ENCODE measurements at places on chromosomes 13 and 19.

DNA sequence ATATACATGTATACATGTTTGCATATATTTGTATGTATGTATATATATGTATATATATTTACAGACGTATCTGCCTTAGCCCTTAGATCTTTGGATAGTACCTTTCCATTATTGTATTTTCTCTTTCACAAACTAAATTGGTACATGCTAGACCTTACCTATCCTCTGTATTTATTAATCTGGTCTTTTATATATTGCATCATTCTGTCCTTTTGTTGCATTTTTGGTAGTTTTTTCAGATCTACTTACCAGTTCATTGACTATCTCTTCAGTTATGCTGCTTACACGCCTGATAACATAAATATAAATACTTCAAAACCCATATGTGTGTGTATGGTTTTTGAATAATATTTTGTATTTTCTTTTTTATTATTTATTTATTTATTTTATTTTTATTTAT, 11.7 kb downstream of the ZNF613 start:
- no peak for DNase-seq

DNA sequence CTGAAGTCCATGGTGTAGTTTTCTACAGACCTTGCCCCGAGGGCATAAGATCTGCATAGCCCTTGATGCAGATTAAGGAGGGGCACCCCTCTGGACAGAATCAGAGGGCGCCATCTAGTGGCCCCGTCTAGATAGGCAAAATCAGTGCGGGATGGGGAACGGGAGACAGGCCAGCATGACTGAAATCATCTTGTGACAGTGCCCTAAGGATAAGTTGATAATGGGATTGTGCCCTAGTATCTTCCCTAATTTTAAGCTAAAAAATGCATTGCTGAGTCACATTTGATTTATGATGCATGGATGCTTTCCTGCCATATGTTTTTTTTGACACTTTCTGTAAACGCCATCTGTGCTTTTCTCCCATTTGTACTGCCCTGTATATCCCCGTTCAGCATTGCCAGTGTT, 19.0 kb upstream of the GPI start:
- no peak for DNase-seq

GRCh38 chr19:47631681-47632446, 22.9 kb downstream of the BICRA start:
- DNase-seq = no peak

DNA sequence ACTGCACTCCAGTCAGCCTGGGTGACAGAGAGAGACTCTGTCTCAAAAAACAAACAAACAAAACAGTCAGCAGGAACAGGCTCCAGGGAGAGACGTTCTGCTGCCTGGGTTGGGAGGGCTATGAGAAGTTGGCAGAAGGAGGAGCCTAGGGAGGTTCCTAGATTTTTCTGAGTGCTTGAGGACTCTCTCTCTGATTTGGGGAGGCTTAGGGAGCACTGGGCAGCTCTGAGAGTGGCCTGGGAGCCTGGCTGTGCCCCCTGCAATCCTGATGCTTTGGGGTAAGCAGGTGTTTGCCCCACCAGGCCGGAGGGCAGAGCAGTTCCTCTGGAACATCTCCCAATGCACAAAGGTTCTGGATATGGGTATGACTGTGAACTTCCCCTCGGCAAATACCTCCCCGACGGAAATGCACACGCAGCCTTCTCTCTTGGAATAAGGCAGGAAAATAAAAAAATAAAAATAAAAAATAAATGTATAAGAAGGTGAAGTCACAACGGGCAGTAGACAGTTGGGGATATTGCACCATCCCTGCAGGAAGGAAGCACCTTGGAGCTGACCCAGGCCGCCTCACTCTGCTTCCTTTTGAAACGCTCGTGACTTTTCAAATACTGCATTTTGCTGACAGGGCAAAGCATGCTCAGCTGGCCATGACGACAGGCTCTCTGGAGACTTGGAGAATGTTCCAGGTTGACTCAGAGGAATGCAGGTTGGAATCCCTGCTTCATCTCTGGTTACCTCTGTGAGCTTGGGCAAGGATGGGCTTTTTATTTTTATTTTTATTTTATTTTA, 26.5 kb upstream of the HOMER3 start:
- no peak for DNase-seq

DNA sequence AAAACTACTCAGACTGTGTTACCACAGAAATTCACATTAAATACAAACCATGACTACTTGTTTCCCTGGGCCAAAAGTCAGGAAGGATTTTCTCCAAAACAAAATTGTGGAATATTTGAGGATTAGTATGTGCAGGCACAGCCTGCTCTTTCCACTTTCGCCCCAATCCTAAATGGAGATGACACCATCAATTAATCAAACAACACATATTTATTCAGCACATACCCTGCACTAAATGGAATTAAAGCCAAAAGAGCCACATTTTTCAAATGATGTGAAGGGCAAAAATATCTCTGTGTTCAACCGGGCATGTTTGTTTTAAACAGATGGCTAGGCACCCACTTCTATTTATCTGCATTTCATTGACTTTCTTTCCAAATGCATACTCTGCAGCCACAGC, 523.1 kb downstream of the DCT start:
- DNase-seq = no peak

DNA sequence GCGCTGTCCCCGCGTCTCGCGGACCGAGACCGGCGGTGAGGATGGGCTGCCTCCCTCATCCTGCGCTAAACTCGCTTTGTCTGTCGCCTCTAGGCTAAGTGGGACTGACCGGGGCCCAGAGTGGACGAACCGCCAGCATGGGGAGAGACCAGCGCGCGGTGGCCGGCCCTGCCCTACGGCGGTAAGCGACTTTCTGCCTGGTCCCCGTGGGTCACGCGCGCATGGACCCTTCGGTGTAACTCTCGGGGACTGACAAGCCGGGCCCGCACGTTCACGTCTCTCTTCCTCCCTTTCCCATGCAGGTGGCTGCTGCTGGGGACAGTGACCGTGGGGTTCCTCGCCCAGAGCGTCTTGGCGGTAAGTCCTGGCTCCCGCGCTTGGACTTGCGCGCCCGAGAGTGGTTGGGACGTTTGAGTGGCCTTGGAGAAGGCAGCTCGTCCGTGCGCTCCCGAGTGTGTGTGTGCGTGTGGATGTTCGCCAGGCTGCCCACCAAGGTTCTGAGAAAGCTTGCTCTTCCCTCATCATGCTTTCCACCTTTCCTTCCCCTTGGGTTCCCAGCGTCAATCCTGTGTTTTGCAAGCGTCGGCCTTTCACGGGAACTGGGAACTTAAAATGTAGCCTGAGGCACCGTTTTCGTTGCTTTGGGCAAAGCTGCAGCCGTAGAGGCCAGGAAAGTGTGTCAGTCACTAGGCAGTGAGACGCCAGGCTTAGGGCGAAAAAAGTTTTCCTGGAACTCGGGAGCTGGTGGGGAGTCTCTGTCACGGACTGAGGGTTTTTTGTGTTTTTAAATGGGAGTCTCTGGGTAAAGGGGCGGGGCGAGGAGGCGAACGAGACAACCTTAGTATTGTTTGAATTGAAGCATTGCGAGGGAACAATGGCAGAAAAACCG, 927 bp downstream of the COL4A2 start:
- DNase-seq = no peak

DNA sequence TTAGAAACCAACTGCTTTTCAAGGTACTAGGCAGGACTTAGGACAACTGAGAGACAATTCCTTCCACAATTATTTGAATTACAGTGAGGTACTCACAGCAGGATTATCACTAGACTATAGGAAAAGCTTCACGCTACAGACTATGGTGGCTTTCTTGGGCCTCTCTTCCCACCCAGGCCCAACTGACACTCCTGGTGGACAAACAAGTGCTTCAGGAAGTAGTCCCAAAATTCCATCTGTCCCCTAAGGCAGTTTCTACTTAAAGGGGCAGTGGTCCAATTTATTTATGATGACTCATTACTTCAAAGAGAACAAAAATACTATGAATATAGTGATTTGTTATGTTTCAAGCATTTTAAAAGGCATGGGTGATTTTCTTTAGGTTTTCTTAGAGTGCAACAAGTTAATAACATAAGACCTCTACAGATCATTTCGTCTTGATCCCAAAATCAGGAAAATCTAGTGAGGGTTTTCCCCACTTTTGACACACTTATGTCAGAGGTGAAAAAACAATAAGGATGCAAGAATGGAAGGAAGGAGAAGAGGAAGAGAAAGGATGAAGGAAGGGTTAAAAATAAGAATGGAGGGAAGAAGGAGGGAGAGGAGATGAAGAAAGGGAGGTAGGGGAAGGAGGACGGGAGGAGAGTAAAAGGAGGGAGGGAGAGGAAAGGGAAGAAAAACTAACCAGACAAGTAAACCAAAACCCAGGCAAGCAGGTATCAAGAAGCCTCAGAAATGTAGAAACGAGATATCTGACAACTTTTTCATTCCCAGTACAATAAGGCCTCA, 100.7 kb downstream of the SERP2 start:
- no peak for DNase-seq

GRCh38 chr19:9037400-9038062, 27.3 kb upstream of the MUC16 start:
- no peak for DNase-seq

DNA sequence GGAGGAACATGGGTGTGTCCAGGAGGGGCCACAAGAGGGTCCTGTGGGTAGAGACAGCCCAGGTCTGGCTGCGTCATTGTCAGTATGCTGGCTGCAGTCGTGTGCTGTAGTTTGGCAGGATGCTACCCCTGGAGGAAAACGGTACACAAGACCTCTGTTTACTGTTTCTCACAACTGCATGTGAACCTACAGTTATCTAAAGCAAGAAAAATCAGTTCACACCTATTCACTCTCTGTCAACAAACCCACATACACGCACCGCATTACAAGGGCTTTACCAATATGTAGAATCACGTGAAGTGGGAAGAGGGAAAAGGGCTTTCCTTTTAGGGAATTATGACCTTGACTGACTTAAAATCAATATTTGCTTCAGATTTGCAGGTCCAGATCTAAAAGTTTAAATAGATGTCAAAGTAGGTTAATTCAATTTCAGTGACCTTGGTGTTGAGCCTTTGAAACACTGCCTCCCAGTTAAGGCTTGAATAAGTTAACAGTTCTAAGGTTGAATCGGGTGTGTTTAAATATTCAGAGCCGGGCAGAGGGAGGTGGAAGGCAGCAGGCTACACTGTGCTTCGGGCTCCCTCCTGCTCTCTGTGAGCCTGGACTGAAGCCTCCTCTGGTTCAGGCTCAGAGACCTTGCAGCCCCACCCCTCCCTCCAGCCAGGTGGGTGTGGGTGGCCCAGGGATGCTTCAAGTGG, 17.2 kb upstream of the MCF2L start:
- no peak for DNase-seq

DNA sequence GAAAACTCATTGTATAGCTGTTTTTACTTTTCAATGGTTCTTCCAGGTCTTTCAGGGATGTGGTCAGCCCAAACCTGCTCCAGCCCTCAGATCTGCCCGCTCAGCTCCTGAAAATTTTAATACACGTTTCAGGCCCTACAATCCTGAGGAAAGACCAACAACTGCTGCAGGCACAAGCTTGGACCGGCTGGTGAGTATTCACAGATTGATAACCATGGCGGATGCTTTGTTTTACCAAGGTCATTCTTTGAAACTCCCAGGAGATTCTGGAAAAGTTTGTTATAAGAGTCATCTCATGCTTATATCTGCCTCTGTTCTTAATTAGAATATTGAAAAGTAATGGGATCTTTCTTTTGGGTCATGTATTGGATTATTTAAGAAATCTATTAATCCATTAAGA, 173.5 kb downstream of the DCT start:
- DNase-seq = no peak

DNA sequence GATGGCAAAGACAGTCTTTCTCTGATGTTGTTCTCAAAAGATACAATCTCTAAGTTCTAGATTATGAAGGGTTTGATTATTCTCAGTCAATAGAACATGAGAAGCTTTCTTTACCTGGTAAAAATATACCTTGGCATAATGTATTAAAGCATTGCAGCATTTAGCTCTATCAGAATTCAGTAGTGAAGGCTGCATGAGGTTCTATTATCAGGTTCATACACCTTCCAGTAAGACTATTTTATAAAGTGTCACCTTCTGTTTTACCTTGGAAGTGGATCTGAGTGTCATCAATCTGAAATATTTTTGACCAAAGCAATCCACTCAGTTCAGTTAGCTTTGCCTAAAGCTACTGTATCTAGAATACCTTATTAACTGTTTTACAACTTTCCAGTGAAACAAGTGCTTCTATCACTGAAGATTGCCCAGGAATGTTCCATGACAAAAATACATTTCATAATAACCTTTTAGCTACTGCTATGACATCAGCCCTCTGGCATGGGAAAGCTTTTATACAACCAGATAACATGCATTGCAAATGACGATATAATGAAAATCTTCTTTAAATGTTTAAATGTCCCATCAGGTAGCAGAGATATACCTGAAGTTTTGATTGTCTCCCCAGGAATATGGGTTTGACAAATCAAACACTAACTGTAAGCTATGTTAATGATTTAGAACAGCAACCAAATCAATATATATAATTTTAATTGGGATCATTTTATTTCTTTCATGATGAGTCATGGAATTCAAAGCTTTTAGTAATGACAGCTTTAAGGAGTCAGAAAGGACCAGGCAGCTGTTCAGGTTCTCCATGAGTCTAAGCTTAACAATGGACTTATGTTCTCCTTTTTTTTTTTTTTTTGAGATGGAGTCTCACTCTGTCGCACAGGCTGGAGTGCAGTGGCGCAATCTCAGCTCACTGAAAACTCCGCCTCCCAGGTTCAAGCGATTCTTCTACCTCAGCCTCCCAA, 72.2 kb downstream of the UFM1 start:
- no peak for DNase-seq

GRCh38 chr13:50873467-50873866, 30.0 kb upstream of the DLEU7 start:
- no peak for DNase-seq

- no peak for DNase-seq
These were observed 1.2 kb upstream of the TMEM59L start for GRCh38 chr19:18611327-18612050.
